Activated T-cell treated with anti-CD3 and anti-CD28 coated beads, Interleukin-2, amount 50 U/mL, for 24 hours (primary cell): ENCODE measurements at places on chromosomes 1 and 21.

GRCh38 chr1:232510367-232511110 is 119.4 kb downstream of the SIPA1L2 start:
- DNase-seq: no peak

DNA sequence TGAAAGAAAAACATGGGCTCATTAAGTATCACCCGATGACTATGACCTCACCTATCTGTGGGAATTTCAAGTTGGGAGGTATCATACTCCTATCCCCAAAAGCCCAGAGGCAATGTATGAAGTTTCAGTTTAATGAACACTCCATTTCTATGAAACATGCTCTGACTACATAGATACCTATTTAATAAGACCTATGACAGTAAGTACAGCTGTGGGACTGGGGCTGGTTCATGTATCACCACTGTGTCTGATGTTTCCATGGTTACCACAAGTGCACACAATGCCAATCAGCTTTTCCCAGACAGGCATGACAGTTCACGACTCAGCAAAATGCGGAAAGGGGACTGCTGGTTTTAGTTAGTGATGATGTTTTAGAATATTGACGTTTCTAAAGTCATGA is 167.7 kb downstream of the SIPA1L2 start:
- no peak for DNase-seq

GRCh38 chr1:66048011-66048410 is 255.3 kb downstream of the PDE4B start:
- no peak for DNase-seq

GRCh38 chr1:153798468-153798780 is 23.2 kb downstream of the SLC27A3 start:
- DNase-seq: no peak

DNA sequence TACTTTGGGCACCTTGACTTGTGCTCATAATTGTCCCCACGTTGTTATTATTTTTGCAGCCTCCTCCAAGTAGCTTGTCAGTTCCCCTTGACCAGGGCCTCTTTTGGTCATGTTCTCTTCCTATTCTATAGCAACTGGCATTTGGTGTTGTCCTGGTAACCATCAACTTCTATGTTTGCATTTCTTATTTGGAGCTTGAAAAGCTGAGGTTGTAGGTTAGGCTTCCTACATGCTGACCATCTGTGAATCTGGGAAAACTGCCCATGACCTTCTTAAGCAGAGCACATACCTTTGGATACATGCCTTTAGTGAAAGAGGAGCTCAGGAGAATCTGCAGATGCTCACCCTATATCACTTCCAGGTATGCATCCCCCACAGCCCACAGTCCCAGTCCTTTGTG is 160.8 kb downstream of the HHAT start:
- DNase-seq: no peak

DNA sequence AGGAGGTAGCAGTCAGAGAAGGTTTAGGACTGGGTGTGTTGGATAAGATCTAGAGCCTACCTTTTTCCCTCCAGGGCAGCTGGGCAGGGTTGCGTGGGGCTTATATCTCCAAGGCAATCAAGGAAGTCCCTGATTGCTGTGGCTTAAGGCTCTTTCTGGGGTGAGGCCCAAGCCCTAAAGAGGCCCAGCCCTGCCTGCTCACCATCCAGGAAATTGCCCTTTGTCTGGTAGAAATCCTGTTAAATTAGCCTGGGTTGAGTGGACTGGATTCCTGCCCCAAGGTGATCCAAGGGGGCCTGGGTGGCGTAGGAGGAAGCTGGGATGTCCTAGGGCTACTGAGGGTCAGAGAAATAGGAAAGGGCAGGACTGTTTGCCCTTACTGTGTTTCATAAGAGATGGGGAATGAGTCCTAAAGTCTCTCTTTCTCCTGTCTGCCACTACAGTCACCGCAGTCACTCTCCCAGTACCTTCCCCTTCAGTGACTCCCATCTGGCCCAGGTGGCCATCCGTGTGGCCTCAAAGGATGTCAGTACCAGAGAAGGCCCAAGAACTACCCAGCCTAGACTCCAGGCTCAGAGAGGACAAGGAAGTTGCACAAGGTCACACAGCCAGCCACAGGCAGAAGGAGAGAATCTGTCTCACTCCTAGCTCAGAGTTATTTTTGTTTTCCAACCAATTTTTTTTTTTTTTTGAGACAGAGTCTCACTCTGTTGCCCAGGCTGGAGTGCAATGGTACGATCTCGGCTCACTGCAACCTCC is 25.8 kb downstream of the MFSD2A start:
- DNase-seq: no peak

DNA sequence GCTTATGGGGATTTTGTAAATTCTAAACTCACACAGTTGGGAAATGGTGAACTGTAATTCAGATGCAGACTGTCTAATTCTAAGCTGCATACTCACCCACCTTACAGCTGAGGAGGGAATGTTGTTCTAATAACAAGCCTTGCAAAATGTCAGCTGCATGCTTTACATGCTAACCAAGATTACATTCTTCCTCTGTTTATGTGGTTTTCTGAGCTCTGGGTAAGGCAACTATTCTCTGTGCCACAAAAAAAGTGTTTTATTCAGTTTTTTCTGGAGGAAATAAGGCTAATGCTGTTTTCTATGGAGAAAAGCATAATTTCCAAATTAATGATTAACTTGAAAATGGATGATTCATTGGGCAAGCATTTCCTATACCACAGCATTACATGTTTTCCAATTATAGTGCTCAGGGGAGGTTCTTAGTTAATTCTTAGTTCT is 64.9 kb downstream of the RGS13 start:
- DNase-seq: no peak

DNA sequence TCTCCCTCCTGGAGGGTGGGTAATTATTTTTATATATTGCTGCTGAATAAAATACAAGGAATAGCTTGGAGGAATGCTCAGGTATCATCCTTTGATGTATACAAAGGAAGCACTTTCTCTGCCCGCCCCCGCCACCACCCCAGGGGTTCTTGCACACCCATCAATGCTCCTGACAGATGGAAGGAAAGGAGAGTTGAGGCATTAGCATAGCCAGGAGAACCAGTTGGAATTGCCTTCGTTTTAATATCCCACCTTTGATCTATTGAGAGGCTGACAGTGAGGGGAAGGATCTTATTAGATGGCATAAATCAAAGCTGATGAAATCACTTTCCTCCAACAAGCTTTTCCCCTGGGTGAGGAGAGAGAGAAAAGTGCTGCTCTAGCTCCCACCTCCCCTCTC is 71.1 kb downstream of the LGR6 start:
- no peak for DNase-seq

GRCh38 chr1:22557341-22557950 is 5.8 kb upstream of the EPHA8 start:
- DNase-seq: no peak
